Activated CD4-positive, alpha-beta T cell treated with anti-CD3 and anti-CD28 coated beads for 4 hours (primary cell): ENCODE measurements at places on chromosomes 12 and 14.

DNA sequence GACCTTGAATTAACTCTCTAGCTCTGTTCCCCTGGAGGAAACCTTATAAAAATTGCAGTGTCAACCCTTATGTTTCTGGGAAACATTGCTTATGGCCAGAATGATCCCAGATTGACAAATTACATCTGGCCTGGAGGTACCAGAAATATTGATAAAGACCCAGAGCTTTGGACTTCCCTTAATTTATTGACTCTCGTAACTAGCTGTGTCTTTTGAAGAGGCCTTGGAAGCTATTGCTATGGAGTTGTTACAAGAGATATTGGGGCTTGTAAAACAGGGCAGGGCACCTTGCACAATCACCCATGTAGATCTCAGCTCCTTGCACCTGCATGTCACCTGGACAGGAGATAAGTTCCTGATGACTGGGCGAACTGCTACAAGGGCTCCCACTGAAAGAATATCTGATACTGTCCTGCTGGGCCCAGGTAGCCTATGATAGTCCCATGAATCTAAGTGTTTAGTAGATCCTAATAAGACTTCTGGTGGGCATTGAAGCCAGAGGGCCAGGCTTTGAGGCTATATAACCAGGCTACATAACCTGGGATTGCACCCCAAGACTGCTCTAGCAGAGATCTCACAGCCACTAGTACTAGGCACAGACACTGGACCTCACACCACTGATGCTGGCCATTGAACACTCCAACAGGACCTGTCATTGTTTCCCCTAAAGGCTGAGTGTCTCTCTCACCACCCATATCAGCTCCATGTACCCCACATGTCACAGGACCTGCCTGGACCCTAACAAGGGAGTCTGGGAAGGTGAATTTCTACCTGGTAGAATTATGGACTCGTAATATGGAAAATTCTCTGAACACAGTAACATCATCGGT is 135.7 kb upstream of the PWP1 start:
- no peak for DNase-seq

DNA sequence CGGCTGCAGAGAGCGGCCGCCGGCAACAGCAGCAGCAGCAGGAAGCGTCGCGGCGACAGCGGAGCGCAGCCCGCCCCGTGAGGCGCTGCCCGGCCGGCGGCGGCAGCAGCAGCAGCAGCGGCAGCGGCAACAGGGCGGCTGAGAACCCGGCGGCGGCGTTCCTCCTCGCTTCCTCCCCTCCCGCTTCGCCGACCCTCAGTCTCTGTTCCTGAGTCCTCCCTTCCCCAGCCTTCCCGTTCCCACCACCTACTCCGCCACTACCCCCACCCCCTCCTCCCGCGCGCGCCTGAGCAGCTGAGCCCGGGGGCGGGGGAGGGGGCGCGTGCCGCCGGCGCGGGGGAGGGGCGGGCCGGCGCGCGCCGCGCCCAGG is 310 bp downstream of the BICDL1 start:
- DNase-seq, result peak; percentile 67

DNA sequence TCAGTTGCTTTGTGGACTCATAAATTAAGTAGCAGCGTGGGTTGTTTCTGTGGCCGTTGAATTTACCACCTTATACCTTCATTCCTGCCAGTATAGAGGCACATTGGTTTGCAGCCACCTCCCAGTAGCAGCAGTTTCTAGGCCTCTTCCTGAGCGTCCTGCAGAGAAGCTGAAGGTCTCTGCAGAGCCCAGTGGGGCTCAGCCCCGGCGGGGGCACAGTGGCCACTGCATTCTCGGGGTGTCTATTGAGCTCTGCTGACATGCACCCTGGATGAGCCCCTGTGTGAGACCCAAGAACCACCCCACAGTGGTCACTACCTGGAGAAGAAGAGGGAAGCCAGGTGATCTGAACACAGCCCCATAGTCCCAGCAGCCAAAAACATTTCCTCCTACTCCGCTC is 57.7 kb upstream of the DYNC1H1 start:
- no peak for DNase-seq

- no peak for DNase-seq
Measured at GRCh38 chr12:76142305-76142704, 57.8 kb upstream of the NAP1L1 start.

DNA sequence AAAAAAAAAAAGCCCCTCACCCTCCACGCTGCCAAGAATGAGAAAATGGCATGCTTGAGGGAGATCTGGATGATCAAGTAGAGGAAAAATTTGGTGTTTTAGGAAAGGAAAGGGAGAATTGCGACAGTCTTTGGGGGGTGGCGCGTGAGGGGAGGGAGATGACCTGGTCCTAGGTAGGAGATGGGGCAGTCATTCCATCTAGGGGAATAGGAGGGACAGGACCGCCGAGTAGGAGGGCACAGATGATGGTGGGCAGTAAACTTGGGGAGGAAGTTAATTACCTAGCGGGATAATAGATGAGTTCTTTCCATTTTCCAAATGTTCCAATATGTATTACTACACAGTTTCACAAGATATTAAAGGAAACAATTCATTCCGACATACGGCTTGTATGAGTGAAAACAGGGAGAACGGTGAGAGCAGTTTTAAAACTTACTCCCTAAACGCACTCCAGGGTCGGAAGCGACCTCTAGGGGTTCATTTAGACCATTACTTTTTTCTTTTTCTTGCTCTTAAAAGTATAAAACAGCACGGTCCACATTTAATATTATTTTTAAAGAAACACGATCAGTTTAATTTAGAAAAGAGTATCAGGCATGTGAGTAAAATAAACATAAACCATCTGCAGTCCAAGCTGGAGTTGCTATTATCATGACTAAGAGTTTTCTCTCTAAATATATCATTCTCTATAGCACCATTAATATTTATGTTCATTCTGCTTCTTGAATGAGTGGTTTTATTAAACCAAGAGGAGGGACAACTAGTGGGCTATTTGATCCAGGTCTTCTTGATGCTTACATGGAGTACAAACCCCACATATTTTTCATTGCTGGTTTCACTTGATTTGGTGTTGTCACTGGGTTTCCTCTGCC is 3.0 kb upstream of the FNTB start:
- DNase-seq, result peak; percentile 28

DNA sequence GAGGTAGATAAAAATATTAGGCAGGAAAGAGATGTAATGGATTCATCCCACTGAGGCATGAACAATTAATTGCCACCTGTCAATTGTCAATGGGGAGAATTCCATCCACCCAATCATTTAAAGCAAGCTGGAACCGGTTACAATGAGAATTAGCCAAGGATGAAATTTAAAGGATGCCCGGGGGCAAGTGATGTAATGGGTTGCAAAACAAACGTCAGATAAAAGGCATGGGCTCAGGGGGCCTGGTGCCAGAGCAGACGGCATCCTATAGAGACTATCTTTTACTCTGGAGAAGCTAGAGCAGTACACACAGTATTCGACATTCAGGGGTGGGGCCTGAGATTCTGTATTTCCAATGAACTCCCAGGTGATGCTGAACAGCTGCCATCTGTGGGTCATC is 80.5 kb upstream of the ZFP36L1 start:
- DNase-seq, result no peak
